Activated naive CD8-positive, alpha-beta T cell treated with anti-CD3 and anti-CD28 coated beads for 36 hours (primary cell): ENCODE measurements at places on chromosomes 1 and 21. TPM values are rescaled to one million over a fixed set of nuclear protein-coding genes. Genes with fewer than 3 reads are reported as not detected.

TNFSF18 gene
- total RNA-seq, result not detected

DNA sequence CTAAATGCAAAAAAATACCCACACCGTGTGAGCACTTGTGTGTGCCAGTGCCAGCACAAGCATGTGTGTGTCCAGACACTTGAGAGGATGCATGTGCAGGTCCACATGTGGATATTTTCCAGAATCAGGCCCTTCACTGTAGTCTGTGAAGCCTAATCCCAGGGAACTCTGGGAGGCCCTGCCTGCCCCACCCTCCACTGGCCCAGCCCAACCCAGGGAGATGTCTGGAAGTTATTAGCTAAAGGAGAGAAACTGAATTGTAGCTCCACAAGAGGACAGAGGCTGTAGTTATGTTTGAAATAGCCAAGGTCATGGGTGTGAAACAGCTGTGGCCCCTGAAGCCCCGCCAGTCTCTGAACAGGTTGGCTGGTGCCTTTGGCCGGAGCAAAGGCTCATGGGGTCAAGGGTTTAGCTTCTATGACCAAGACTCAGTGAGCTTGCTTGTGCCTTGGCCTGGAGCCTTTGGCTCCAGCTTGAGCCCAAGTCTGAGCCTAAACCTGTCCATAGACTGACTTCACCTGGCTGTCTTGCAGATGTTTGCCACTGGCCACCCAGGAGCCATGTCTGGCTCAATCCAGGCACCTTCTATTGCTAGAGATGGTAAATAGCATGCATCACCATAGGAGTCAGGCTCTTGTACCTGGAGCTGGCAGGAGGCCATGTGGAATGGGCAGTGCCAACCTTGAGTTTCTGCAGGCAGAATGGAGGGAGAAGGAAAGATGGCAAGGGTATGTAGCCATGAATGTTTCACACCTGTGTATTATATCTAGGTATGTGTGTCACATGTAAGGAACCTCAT, 69.9 kb downstream of the TMEM53 start:
- DNase-seq, result no peak
- H3K4me1 ChIP-seq, result no peaks in the 10 kb centered on the region
- no peak overlapping the region for H3K27ac ChIP-seq
- H3K27me3 ChIP-seq, result no peaks in the 10 kb centered on the region
- no peak overlapping the region for H3K4me3 ChIP-seq

DNA sequence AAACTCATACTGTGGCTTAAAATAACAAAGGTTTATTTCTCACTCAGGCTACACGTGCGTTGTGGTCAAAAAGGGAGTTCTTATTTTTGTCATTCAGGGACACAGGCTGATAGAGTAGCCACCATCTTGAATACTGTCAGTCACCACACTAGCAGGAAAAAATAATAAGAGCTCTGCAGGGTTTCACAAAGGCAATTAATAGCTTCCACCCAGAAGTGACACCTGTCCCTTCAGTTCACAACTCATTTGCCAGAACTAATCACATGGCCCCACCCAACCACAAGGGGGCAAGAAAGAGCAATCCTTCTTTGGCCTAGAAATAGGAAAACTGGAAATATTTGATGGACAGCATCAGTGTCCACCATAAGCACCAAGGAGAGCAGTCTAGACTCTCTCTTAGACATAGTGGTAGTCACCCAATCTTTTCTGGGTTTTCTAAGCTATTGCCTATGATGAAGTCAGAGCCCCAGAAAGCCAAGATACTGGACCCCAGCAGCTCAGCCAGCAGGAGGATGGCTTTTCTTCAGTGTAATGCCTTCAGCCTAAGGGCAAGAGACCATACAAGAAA, 8.2 kb downstream of the HAPLN2 start:
- H3K27me3 ChIP-seq, result peaks cover 80% of the 10 kb centered on the region
- DNase-seq, result no peak

DNA sequence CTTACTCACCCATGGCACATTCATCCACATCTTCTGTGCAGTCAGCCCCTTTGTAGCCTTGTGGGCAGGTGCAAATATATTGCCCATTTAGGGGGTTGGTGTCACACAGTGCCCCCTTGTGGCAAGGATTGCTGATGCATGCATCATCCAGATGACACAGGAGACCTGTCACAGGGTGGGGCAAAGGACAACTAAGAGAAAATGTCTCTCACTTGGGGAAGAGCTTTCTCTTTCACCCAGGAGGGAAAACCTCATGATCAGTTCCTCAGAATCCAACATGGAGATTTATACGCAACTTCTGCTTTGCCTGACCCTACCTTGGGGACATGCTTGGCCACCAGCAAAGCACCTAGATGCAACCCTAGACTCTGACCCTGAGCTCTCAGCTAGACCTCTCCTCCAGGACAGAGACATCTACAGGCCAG, 71.8 kb upstream of the ADAM30 start:
- no peaks in the 10 kb centered on the region for H3K27me3 ChIP-seq
- peak; percentile 69 for DNase-seq
- peaks cover 6% of the 10 kb centered on the region for H3K4me1 ChIP-seq
- peak overlapping the region; percentile 75 for H3K27ac ChIP-seq
- no peak overlapping the region for H3K4me3 ChIP-seq
- H3K36me3 ChIP-seq, result peaks cover 13% of the 10 kb centered on the region

- H3K27ac ChIP-seq, result no peak overlapping the region
- peaks cover 17% of the 10 kb centered on the region for H3K27me3 ChIP-seq
- H3K4me1 ChIP-seq, result no peaks in the 10 kb centered on the region
- H3K4me3 ChIP-seq, result no peak overlapping the region
- no peaks in the 10 kb centered on the region for H3K36me3 ChIP-seq
- no peak for DNase-seq
These were observed 157.3 kb upstream of the PTGFR start for GRCh38 chr1:78333502-78333901.

- H3K4me1 ChIP-seq, result peaks cover 5% of the 10 kb centered on the region
- no peak overlapping the region for H3K4me3 ChIP-seq
- no peak overlapping the region for H3K27ac ChIP-seq
- peaks cover 3% of the 10 kb centered on the region for H3K36me3 ChIP-seq
- no peak for DNase-seq
- no peaks in the 10 kb centered on the region for H3K27me3 ChIP-seq
These were observed 17.7 kb upstream of the AGPAT3 start for GRCh38 chr21:43847301-43847700.

GRCh38 chr1:211037095-211037494, 96.9 kb downstream of the KCNH1 start:
- DNase-seq, result no peak
- H3K27ac ChIP-seq, result no peak overlapping the region
- H3K4me1 ChIP-seq, result no peaks in the 10 kb centered on the region
- no peak overlapping the region for H3K4me3 ChIP-seq
- no peaks in the 10 kb centered on the region for H3K36me3 ChIP-seq
- peaks cover 6% of the 10 kb centered on the region for H3K27me3 ChIP-seq

DNA sequence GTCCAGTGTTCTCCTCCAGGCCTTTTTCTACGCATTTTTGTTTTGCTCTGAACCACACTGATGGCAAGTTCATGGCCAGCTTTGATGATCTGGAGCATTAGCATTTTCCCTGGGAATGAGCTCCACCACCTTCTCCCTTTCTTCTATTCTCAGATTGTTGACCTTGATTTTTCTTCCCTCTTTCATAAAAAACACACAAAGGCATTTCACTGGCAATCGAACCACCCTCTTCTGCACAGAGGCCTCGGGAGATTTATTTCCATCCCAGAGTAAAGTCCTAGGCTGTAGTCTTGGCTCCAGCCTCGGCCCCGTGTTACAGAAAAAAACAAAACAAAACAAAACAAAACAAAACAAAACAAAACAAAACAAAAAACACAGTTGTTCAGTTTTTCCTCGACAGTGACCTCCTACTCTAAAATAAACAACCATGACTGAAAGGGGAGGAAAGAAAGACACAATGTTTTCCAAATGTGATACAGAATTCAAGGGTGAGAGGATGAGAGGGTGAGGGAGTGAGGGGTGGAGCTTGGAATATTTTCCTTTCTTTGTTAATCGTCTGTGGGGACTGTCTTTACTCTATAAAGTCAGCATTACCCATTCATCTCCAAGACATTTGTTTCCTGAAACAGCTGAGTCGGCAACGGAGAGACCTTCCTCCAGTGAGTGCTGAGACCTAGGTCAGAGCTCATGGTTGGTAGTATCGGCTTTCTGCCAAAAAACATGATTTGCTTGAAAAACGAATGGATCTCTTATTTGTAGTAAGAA, 29.8 kb upstream of the RNF186 start:
- DNase-seq, result no peak
- H3K4me3 ChIP-seq, result no peak overlapping the region
- no peak overlapping the region for H3K27ac ChIP-seq
- H3K36me3 ChIP-seq, result no peaks in the 10 kb centered on the region
- H3K27me3 ChIP-seq, result peaks cover 17% of the 10 kb centered on the region
- peaks cover 6% of the 10 kb centered on the region for H3K4me1 ChIP-seq

LCE2A gene
- not detected for total RNA-seq

DNA sequence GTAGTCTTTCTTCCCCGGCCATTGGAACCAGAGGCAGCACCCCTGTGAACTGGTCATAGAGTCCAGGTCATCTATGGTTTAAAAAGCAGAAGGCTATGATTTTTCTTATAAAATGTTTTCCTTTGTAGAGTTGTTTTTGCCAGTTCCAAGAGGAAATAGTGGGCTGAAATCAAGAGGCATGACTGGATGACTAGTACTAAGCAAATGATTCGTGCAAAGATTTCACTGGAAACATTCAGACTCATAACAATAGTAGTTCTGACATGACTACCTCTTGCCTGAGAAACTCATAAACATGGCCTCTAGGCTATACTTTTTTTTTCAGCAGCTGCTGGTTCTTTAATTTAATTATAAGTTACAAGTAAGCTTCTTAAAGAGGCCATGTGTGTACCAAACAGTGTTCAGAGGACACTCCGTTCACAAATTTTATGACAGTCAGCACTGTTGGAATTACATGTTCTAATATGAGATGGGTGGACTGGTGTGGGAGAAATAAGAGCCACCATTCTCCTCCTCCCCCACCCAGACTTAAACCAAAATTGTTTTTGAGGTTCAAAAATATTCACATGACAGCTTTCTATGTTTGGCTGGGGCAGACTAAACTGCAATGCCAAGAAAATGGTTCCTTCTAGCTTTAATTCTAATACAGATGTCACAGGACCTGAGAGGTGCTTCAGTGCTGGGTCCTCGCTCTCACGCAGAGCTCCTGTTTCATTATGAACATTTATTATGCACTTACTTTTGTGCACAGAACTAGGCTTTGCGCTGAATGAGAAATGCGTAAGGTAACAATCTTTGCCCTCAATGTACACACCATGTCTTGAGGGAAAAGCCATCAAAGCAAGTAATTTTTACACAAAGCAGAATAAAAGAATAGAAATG, 147.5 kb downstream of the ZC3H11B start:
- H3K27me3 ChIP-seq, result peaks cover 14% of the 10 kb centered on the region
- no peaks in the 10 kb centered on the region for H3K36me3 ChIP-seq
- no peak for DNase-seq

SLC66A1 gene
- 6.8 TPM for total RNA-seq

DNA sequence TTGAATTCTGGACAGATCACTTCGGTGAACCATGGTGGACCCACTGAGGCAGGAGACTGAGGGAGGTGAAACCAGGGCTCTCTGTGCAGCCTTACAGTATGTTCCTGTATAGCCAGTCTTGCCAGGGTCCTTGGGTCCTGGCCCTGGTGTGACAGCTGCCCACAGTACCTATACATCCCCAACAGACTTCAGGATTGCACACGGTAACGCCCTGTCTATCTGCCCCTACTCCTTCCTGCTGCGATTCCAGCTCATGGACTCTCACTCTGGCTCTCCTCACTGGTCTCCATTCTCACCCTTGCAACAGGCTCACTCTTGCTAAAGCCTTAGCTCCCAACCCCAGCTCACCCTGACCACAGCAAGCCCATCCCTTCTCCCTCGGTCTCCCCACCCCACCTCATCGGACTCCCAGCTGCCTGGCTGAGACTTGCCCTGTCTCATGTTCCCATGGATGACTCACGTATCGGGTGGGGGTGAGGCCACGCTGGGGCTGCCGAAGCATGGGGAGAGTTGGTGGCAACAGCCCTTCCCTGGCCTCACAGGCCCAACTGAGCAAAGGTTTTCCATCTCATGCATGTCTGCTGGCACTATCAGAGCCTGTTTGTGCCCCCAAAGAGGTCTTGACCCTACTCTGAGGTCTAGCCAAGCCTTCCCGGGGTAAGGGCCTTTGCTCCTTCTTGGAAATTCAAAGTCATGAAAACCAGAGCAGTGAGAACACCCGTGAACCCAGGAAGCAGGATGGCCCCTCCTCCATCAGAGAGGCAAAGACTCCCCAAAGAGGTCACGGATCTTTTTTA, 7.1 kb downstream of the PHLDA3 start:
- DNase-seq, result no peak
- peaks cover 7% of the 10 kb centered on the region for H3K27me3 ChIP-seq
- H3K36me3 ChIP-seq, result no peaks in the 10 kb centered on the region
- H3K27ac ChIP-seq, result no peak overlapping the region
- H3K4me1 ChIP-seq, result peaks cover 2% of the 10 kb centered on the region

DNA sequence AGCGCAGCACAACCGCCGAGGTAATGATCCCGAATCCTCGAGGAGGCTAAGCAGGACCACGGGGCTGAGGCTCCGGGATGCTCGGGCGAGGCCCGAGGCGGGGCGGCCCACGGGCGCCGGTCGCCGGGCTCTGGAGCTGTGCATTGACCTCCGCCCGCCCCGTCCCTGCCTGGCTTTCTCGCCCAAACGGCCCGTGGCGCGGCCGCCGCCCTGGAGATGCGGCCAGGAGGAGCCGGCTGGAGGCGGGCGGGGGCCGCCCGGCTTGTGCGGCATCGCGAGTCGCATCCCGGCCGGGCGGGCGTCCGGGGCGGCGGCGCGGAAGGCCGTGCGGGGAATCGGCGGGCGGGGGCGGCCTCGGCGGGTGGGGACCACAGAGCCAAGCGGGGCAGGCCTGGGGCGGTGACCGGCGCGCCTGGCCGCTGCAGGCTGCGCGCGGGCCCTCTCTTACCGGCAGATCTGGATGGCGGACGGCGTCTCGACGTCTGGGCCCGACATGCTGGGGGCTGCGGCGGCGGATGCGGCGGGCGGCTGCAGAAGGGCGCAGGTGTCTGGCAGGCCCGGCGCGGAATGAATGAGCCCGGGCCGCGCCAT, 663 bp downstream of the ACOT7 start:
- DNase-seq, result no peak
- H3K27ac ChIP-seq, result peak overlapping the region; percentile 87
- peaks cover 12% of the 10 kb centered on the region for H3K36me3 ChIP-seq
- H3K27me3 ChIP-seq, result no peaks in the 10 kb centered on the region
